ENCODE measurements at places on chromosomes 11 and 22.
A peak's percentile ranks its signal among the peaks of the same experiment; 100 is the strongest.

GRCh38 chr22:46081831-46082210 lies 68.5 kb upstream of the PPARA start:
- no peak for DNase-seq

DNA sequence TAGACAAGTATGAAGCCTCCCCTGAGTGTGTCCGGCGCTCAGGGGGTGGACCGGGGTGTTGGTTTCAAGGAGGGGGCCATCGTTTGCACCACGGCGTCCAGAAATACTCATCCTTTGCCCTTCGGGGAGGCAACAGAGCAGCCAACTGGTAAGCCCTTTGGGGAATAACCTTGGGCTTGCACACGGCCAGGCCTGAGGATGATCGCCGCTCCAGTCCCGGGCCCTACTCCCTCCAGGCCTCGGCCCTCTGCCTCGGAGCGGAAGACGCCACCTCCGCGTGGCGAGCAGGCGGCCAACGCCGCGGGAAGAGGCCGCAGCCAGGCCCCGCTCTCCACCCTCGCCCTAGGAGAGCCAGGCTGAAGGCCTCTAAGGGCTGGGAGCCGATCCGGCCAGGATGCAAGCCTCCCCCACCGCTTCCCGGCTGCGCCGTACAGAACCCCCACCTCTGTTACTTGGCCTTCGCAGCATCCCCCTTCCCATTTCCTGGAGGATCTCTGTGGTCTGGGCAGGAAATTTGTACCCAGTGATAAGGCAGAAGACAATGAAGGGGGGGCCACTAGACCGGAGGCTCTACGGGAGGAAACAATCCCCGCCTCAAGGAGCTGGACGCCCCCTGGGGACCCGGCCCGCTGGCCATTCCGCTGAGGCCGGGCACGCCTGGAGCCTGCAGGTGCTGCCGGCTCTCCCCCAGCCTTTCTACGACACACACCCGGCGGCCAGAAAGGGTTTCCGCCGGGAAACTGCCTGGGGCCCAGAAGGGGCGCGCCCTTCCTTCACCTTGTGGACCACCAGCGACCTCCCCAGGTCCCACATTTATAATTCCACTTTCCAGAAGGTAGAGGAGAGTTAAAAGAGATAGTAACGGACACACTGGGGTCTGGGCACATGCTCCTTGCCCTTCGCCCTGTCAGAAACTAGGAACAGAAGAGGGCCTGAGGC lies 2.6 kb downstream of the ESAM start:
- DNase-seq: no peak

- DNase-seq: no peak
These were observed 27.8 kb upstream of the CARS1 start for GRCh38 chr11:3085052-3085451.

- no peak for DNase-seq
These were observed 316.1 kb upstream of the B3GAT1 start for GRCh38 chr11:134728186-134728585.

GRCh38 chr11:44179173-44179572 lies 83.7 kb downstream of the EXT2 start:
- DNase-seq: peak; percentile 6

- DNase-seq: no peak
These were observed 13.2 kb upstream of the MICAL2 start for GRCh38 chr11:12097219-12097618.

- no peak for DNase-seq
These were observed 9.1 kb downstream of the GAL3ST1 start for GRCh38 chr22:30565341-30565740.

DNA sequence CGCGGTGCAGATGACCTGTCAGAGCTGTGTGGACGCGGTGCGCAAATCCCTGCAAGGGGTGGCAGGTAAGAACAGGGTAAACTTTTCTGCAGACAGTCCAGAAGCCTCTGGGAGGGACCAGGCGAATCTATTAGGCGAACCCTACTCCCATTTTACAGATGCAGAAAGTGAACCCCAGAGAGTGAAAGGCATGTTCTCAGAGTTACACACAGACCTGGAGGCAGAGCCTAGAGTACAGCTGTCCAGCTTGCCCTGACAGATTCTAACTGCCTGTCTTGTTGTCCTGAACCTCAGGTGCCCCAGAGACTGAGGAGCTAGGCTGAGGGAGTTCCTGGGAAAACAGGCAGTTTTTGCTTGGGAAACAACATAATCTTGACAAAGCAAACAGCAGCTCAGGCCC lies 665 bp downstream of the CCS start:
- DNase-seq: no peak

DNA sequence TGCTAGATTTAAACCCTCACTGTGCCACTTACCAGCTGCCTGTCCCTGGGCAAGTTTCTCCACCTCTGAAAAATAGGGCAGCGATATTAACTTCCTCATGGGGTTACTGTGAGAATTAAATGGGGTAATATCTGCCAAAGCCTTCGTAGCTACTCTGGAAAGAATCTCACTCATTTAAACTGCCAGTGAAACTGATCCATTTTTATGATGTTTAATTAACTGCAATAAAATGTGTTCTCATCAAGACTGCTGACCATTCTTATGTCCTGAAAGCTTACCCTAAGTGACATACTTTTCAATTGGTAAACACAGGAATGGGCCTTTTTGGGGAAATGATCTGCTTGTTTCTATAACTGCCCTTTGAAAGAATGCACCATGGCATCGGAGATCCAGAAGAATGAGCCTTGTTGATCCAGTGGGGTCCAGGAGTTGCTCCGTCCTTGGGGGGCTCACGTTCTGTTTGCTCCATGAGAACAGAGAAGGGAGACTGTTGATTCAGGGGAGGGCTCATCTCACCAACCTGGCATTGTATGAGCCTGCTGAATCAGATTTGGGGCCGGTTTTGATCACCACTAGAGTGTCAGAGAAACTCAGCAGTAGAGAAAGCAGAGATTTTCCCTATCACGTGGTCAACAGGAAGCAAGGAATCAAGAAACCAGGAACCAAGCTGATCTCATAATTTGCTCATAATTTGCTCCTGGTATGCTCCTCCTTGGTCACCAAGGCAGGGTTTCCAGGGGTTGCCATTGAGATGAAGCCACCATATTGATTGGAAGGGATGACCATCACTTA lies 7.0 kb upstream of the CCDC86 start:
- no peak for DNase-seq

GRCh38 chr11:2772544-2773031 lies 72.8 kb upstream of the KCNQ1OT1 start:
- peak; percentile 54 for DNase-seq

DNA sequence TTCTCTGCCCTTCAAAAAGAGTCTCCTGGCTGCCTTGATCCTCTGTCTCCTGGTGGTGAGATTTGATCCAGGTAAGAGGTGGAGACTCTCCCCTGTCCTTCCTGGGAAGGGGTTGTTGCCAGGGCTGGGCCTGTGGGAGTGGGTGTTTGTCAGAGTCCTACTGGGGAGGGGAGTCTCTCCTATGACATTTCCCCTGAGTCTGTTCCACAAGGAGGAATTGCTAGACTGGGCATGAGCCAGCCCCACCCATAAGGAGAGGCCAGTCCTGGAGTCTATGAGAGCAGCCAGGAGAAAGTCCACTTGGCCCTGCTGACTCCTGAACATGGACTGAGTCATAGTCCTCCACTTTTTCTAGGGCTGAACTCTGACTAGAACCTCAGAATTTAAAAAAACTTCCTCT lies 7.4 kb downstream of the PEX26 start:
- DNase-seq: no peak

DNA sequence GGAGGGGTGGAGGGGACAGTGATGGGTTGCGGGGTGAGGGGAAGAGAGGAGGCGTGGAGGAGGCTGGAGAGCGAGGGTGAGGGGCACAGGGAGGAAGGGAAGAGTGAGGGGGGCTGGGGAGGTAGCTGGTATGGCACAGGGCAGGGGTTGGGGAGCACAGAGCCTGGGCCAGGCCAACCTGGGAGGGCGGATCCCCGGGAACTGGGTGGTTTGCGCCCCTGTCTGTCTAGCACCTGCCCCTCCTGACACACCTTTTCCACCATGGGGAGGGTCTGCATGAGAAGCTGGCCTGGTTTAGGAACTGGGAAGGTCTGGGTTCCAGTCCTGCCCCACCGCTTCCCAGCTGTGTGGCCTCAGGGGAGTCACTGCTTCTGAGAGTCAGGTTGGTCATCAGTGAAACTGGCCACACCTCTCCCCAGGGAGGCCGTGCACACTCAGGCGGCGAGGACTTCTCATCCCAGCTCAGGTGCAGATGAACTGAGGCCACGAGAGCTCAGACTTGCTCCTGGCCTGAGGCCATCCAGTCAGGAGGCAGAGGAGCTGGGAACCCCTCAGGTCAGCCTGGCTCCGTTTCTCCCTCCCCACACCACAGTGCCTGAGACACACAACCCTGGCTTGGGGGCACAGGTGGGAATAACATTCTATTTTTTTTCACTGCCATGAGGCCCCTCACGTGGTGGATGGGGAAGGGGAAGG lies 95.6 kb downstream of the PHF21B start:
- DNase-seq: no peak

DNA sequence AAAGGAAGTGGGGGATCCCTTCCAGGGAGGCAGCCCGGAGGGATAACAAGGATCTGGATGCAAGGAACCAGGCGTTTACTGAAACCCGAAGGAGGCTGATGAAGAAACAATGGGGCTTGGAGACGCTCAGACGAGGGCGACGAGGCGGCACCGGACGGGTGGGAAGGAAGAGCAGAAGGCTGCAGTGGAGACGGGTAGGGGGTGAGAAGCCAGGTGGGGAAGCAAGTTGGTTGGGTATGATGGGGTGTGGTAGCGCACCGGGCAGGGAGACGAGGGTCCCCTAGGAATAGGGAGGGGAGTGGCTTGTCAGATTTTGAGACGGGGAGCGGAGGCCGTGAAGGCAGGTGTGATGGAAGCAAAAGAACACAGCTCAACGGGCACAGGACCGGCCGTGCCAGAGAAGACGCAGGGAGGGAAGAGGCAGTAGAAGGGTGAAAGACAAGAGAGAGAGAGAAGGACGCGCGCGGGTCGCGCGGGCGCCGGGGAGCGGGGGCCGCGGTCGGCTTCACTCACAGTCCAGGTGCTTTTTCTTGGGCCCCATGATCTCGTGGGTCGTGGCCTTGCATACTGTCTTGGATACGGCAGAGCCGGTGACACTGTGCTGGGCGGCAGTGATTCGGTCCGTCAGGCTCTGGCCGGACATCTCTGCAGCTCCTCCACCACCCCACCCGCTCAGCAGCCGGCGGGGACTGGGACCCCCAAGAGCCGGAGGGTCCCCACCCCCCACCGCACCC lies 579 bp downstream of the PICALM start:
- peak; percentile 33 for DNase-seq

DNA sequence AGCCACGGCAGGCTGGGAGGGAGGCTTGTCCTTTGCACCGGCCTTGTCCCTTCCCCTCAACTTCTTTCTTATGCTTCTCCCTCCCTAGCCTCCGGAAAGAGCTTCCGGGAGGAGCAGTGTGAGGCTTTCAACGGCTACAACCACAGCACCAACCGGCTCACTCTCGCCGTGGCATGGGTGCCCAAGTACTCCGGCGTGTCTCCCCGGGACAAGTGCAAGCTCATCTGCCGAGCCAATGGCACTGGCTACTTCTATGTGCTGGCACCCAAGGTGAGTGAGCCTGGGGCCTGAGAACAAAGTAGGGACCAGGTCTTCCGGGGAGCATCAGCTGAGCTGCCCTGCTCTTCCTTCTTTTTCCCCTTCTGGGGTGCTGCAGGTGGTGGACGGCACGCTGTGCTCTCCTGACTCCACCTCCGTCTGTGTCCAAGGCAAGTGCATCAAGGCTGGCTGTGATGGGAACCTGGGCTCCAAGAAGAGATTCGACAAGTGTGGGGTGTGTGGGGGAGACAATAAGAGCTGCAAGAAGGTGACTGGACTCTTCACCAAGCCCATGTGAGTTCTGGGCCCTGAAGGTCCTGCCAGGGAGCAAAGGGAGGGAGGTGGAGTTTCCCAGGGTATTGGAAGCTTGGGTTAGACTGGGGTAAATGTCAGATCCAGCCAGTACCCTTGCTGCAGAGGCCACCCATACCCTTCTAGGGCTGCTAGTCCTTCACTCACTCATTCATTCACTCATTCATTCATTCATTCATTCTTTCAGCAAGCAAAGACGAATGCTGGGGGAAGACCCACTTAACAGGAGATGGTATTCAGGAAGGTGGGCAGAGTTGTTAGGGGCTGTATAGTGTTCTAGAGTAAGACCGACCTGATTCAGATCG lies 22.6 kb downstream of the ADAMTS15 start:
- no peak for DNase-seq

GRCh38 chr11:124751741-124752470 lies at the start of gene VSIG2:
TSS of gene VSIG2 (minus strand) at chr11:124752255. CDS start at chr11:124752137, 118 bp downstream.
- no peak for DNase-seq

GRCh38 chr11:131756479-131757110 lies 386.2 kb downstream of the NTM start:
- peak; percentile 86 for DNase-seq

GRCh38 chr11:119144825-119145486 lies 3.9 kb upstream of the ABCG4 start:
- DNase-seq: peak; percentile 77

DNA sequence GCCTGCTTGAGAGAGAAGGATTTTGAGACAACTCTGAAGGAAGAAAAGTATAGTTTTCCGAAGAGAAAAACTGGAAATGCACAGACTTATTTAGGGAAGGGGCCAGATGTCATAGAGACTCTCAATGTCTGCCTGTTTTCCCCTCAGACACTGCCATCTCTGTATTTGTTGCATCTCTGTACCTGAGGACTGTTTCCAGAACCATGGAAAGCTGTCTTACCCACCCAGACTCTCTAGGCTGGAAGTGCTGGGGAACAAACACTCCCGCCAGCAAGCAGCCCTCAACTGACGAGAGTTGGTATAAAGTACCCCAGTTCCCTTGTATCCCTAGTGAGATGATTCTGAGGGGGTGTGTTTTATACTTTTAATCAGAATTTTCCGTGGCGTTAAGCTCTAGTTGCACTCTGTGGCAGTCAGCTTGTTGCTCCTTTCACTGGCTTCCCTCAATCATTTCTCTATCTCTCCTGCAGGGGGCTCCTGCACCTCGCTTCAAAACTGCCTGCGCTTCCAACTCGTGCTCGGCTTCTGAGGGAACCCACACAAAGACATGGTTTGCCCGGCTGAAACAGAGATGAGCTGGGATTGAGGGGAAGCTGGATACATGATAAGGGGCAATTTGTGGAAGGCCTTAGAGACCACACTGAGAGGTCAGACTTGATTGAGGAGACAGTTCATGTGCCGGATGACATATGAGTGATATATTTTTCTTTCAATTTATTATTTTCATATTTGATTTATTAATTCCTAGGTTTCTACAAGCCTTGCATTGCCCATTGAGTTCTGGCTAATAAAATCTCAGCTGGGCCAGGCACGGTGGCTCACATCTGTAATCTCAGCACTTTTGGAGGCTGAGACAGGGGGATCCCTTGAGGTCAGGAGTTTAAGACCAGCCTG lies 36.9 kb upstream of the CLPB start:
- DNase-seq: peak; percentile 73

DNA sequence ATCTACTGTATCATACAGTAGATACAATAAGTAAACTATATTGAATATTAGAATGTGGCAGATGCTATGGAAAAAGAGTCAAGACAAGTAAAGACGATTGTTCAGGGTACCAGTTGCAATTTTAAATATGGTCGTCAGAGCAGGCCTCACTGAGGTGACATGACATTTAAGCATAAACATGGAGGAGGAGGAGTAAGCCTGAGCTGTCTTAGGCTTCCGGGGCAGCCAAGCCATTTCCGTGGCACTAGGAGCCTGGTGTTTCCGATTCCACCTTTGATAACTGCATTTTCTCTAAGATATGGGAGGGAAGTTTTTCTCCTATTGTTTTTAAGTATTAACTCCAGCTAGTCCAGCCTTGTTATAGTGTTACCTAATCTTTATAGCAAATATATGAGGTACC lies 14.5 kb downstream of the PIK3IP1 start:
- DNase-seq: no peak

All from fibroblast of skin of back (primary cell).